Posterior cingulate gyrus (tissue), 11 donors: ENCODE measurements at places on chromosomes 1 and 21.
A peak's percentile ranks its signal among the peaks of the same experiment; 100 is the strongest.

DNA sequence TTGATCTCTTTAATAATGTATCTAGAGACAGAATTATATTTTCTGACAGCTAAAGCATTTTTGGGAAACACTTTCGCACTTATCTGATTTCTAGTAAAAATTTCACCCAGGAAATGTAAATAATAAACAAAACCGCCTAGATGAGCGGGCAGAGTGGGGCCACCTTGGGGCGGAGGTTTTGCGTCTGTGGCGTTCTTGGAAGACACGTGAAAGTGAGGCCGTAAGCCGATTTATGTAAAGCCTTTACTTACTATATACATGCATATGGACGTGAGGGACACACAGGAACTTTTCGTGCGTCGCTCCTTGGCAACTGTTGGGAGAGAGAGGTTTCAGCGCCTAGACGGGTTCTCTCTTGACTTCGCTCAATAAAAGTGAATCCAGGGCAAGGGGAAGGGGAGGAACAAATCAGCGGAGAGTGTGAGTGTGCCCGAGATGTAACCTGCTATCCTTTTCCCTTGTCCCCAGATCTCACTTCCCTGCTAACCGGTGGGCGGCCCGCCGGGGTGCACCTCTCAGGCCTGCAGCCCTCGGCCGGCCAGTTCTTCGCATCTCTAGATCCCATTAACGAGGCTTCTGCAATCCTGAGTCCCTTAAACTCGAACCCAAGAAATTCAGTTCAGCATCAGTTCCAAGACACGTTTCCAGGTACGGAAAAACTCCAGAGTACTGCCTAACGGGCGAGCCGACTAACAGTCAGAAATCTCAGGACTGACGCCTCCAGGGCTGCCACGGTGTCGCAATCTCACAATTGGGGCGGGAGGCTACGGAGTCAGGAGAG is 1.7 kb downstream of the HLX start:
- DNase-seq = peak; percentile 67

GRCh38 chr1:217184854-217185253 is 446.0 kb downstream of the GPATCH2 start:
- DNase-seq = no peak

- DNase-seq = no peak
Measured at GRCh38 chr1:66624412-66625060, 90.6 kb downstream of the SGIP1 start.

DNA sequence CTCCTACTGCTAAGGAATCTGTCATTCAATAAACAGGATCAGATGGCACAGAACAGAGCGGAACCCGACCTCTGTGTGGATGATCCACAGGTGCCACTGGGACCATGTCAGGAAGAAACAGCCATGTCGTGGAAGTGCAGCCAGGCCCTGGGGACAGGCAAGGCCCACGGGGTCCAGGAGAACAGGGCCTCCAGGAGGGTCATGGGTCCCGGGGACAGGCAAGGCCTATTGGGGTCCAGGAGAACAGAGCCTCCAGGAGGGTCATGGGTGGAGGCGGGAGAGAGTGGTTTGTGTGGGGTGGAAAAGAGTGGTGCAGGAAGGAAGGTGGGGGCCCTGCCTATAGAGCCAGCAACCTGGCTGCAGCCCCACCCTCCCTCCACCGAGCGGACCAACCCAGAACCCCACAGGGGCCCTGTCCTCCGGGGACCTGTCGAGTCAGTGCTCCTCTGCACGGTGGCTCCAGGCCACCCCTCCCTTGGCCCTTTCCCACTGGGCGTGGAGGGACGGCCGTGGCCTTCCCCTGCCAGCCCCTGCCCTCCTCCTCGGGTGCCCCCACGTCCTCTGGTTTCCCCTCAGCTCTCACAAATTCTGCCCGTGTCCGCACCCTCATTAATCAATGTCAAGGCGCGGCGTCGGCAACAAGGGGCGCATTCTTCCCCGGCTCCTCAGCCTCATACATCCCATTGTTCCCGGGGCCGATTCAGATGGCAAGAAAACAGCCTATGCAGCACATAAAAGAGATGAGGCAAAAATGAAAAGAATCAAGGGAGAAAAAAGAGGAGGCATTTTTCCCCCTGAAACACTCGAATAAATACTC is 146.4 kb downstream of the PRDM16 start:
- DNase-seq = no peak

- DNase-seq = no peak
Measured at GRCh38 chr1:63325279-63325985, 3.1 kb downstream of the FOXD3 start.

GRCh38 chr1:156385534-156386031 is 16.6 kb downstream of the RHBG start:
- DNase-seq = no peak

GRCh38 chr1:158496374-158496773 is 24.4 kb downstream of the OR10R2 start:
- no peak for DNase-seq

DNA sequence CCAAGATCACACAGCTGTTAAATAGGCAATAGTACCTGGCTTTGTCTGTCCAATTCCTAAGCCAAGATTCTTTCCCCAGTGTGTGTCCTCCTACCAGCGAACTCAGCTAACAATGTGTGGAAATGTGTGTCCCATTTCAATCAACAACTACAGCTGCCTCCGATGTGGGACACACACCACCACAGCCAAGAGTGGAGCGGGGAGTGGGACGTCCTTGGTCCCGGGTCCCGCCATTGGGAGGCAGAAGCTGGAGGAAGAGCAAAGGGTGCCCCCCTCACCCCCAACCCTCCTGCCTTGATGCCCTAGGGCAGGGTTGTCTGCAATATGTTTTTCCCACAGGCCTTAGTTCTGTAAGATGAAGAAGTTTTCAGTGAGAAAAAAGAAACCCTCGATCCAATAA is 265.4 kb upstream of the RAB4A start:
- DNase-seq = no peak

DNA sequence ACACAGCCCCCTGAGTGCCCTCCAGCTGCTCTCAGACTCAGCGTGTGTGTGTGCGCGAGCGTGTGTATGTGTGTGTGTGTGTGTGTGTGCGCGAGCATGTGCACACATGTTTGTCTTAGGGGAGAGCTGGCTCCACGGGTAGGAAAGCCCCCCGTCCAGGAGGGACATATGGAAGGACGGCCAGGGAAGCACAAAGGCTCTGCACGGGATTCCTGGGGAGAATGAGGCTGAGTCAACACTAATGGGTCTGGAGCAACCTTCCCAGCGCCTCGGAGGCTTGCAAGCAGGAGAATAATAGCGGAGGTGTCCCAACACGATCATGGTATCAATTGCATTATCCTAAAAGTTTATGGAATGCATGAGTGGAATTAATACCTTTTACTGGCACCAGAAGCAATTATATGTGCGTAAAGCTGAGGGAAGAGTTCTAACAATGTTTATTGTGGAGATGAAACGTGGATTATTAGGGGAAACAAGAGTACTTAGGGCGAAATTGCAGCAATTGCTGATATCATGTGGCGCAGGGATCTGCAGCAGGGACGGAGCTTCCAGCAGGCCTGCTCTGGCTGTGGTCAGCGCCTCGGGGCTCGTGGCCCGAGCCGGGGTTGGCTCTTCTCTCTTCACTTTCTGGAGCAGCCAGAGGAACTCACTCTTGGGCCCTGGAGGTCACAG is 40.3 kb upstream of the CCDC27 start:
- DNase-seq = no peak

DNA sequence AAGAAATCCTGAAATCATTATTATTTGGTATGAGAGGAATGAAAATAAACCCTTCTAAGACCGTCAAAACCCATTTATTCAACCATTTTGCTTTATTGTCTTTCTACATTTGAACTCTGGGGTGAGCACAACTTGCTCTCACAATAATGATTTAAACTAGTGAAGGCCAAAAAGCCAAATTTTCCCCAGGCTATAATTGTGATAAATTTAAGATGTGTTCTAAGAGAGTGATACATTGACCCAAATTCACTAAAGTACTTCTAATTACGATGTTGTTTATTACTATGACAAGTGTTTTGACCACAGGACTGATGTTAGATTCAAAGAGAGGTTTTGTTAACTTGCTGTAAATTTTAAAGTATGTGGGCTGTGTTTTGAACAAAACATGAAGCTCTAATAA is 670.9 kb upstream of the NR5A2 start:
- DNase-seq = no peak

DNA sequence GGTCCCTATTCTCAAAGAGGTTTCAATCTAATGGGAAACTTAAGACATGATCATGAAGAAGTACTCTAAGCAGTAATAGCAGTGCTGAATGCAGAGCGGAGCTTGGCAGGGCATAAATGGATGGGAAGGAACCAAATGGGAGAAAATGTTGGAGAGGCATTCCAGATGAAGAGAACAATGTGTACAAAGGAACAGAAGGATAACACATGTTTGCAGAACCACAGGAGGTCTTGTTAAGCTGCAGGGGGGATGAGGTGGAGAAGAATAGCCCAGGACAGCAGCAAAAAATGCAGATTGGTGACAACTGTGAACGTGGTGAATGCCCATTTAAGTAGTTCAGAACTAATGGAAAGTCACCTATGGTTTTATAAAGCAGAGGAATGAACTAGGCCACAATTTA is 99.1 kb downstream of the ASTN1 start:
- DNase-seq = no peak

DNA sequence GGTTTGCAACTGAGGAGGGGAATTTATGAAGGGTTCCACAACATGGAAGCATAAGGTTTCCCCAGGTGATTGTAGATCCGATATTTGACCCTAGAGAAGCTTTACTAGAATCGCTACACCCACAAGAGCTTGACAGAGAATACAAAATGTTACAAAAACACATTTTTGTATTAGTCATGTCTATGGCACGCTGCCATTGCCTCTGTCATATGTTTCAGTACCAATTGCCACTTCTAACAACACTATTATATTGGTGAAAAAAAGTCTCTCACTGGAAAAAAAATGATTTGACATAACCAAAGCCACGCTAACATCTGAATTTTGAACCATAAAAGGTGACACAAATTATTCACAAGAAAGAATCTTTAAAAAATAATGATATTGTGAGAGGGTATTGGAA is 214.5 kb downstream of the KCNT2 start:
- no peak for DNase-seq
